WERI-Rb-1 (cell line): ENCODE measurements at places on chromosomes 12 and 14.

DNA sequence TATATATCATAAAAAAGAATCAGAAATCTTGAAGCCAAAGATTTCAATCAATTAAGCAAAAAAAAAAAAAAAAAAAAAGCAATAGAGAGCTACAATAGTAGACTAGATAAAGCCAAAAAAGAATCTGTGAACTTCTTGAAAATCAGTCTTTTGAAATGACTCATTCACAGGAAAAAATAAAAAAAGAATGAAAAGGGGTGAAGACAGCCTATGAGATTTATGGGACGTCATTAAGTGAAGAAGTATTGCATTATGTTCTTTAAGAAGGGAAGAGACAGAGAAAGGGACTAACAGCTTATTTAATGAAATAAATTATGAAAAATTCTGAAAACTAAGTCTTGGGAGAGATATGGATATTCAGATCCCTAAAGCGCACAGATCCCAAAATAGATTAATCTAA is 103.8 kb downstream of the ACSS3 start:
- no peak for DNase-seq

DNA sequence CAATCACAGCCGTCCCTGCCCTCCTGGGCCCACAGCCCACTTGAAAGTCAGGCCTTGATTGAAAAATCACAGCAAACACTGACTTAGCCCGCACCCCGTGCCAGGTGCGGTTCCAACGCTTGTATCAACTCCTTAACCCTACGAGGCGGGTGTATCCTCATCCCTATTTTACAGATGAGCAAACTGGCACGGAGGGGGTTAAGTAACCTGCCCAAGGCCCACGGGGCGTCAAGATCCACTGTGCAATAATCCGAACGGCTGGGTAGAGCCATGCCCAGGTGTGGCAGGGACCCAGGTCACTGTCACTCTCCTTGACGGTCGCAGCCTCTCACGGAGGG is 583 bp downstream of the DNAH10 start:
- DNase-seq, result no peak

- DNase-seq, result no peak
Measured at GRCh38 chr12:82708061-82708879, 21.6 kb downstream of the TMTC2 start.

DNA sequence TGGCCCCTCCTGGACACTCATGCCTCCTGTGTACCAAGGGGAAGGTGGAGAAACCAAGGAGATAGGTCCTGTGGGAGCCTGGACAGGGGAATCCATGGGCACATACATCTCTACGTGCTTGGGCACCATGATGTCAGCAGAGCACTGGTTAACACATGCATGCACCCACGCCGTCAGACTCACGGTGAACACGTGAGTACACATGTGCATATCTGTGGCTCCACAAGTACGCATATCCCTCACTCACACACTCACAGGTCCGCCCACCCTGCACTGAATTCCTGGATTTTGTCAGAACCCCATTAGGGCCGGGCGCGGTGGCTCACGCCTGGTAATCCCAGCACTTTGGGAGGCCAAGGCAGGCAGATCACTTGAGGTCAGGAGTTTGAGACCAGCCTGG is 29.1 kb upstream of the COX6A1 start:
- DNase-seq, result no peak

- DNase-seq, result no peak
Measured at GRCh38 chr12:34190054-34190453, 167.8 kb downstream of the ALG10 start.

- DNase-seq, result no peak
Measured at GRCh38 chr12:22310709-22311108, 23.8 kb downstream of the ST8SIA1 start.

GRCh38 chr12:752695-753610 is 574 bp downstream of the WNK1 start:
- peak; percentile 39 for DNase-seq

DNA sequence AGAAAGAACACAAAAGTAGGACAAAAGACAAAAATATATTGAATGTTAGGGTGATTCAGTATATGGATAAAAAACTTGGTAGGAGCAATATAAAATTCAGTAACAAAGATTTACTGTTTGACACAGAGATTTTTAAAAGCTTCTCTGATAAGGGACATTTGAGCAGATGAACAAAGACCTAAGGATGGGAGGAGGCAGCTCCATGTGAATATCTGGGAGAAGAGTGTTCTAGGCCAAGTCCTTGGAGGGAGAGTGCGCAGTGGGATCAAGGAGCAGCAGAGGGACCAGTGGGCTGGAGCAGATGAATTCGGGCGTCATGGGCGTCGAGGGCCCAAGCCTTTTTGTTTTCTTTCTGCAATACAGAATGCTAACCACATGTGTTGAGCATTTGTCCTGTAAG is 174.4 kb downstream of the PRKCH start:
- DNase-seq, result no peak

GRCh38 chr14:105472486-105472991 is 2.1 kb upstream of the CRIP2 start:
- no peak for DNase-seq
